ENCODE measurements at places on chromosomes 4 and X. TPM values are rescaled to one million over a fixed set of nuclear protein-coding genes. Genes with fewer than 3 reads are reported as not detected.
A peak's percentile ranks its signal among the peaks of the same experiment; 100 is the strongest.

- DNase-seq, result peak; percentile 21
Observed at GRCh38 chrX:79081895-79082512, 62.5 kb upstream of the GPR174 start.

DNA sequence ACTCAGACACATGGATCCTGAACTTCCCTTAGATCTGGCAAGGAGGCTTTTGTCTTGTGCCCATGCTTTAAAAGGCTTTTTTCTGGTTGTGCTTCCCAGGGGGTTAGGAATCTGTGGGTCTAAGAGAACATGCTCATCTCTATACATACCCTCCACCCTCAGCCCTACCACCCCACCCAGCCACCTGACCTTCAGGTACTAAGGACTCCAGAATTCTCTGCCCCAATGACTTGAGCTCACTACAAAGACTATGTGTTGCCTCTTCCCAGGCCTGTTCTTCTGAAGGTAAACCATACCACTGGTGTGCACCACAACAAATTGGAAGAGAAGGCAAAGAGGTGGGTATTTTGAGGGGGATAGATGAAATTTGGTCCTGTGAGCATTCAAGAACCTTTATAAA is 167.3 kb upstream of the ETNPPL start:
- no peak for DNase-seq

DNA sequence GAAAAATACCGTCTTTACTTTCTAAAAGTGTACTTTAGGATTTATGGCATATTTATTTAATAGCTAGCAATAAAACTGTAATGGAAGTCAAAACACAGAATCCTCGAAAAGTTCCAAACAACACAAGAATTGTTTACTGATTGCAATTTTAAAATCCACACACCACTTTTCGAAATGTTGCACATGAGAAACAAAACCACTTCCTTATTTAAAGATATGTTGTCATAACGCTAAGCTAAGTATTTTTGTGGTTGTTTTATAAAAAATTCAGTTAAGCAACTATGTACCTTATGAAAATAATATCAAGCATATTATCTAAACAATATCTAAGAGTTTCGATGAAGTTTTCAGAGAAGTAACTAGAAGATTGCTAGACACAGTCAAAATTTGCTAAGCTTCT is 344 bp downstream of the TMPRSS11D start:
- no peak for DNase-seq

DNA sequence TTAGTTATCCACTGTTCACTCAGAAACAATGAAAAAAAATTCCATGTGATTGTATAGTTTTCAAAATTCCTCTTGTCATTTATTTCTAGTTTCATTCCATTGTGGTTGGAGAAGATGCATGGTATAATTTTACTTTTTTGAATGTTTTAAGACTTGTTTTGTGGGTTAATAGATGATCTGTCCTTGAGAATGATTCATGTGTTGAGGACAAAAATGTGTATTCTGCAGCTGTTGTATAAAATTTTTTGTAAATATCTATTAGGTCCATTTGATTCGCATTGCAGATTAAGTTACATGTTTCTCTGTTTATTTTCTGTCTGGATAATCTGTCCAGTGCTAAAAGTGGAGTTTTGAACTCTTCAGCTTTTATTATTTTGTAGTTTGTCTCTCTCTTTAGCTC is 65.4 kb downstream of the RTL3 start:
- no peak for DNase-seq

- DNase-seq, result no peak
Observed at GRCh38 chr4:188783606-188784160, 644.4 kb downstream of the TRIML1 start.

GRCh38 chrX:134244043-134244442 is 7.1 kb downstream of the CCDC160 start:
- DNase-seq, result no peak

DNA sequence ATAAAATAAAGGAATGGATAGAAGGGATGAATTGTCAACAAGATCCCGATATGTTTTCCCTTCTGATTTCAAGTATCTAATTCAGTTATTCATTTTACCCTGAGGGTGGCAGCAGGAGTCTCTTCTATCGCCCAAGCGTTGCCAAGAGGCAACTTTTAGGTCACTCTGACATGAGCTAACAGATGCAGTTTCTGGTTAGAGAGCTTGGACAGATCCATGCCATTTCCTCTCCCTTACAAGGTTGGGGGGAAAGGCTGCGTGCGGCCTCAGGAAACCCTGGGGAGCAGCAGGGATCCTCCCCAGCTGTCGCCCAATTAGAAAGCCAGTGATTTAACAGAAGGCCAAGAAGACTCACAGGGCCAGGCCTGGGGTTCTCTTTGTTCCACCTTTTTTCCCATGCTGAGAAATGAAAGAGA is 35.3 kb upstream of the WAS start:
- DNase-seq, result peak; percentile 34

DNA sequence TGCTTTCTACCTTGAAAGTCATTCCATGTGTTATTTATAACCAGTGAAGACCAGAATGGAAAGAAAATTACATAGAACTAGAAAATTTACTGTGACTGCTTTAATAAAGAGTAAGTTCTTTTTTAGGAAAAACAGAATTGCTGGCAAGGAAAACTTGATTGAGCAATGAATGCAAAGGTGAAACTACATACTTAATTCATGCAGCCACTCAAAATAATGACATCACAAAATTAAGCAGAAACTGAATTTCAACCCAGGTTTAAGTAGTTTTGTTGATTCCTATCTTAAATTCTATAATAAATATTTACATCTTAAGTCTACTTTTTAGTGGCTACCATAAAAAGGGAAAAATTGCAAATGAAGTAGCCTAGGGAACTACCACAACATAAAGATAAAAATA is 14.0 kb downstream of the CHM start:
- DNase-seq, result no peak

DNA sequence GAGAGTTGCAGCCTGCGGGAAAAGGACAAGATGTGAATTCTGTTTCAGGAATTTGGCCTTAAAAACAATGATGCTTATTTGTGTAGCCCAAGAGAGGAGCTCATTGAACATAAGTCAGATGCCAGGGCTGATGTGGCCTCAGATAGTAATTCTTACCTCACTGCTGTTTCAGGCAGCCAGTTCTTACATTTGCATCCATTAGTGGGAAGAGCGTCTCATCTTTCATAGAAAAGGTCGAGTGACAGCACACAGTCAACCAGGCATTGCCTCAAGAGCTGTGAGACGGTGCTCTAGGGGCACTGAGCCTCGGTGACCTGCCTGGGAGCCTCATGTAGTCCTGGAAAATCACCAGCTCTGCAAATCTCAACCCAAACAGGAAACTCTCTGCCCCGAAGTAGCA is 174.9 kb upstream of the FRG1 start:
- peak; percentile 53 for DNase-seq

DNA sequence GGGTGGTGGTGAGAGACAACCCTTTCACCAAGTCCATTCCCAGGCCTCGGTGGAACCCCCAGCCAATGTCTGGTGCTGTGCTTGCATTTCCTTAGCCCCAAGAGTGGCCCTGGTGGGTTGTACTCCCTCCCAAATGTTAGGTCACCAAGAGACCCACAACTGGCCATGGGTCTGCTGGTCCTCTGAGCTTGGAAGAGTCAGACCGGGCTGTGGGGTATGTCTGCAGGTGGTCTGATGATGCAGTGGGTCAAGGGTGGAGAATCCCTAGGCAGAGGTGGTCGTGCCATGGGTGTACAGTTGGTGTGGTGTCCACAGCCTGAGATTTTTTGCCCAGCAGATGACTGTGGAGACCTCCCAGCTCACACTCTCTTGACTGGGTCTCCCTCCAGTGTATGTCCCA is 535.7 kb upstream of the CNKSR2 start:
- no peak for DNase-seq

- no peak for DNase-seq
Observed at GRCh38 chr4:3189459-3189858, 59.5 kb upstream of the MSANTD1 start.

- no peak for DNase-seq
Observed at GRCh38 chr4:69075061-69075792, 21.0 kb upstream of the UGT2B7 start.

GRCh38 chr4:53015681-53016080 is 153.6 kb downstream of the RASL11B start:
- DNase-seq, result peak; percentile 60

- no peak for DNase-seq
Observed at GRCh38 chr4:127856196-127856812, 24.4 kb upstream of the PLK4 start.

DNA sequence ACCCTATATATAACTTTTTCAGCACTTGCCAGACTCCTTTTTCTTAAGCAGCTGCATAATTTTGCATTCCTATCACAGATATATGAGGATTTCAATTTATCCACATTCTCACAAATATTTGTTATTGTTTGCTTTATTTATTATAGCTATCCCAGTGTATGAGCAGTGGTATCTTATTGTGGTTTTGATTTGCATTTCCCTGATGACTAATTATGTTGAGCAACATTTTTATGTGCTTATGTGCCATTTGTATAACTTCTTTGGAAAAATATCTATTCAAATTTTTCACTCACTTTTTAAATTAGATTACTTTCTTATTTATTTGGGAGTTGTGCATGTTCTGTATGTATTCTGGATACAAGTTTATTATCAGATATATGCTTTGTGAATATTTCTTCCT is 361.9 kb downstream of the KCTD8 start:
- DNase-seq, result no peak

- no peak for DNase-seq
Observed at GRCh38 chrX:48751343-48751742, 10.2 kb upstream of the GLOD5 start.

GRCh38 chrX:114924856-114925255 is 92.6 kb downstream of the IL13RA2 start:
- no peak for DNase-seq

- DNase-seq, result no peak
Observed at GRCh38 chrX:47232197-47232802, 509 bp upstream of the USP11 start.

- no peak for DNase-seq
Observed at GRCh38 chr4:108449129-108449528, 171.2 kb upstream of the RPL34 start.

- DNase-seq, result no peak
Observed at GRCh38 chrX:130878350-130879341, 24.4 kb downstream of the ENOX2 start.

RASL11B gene
- 40.5 TPM for polyA plus RNA-seq

COL25A1 gene
- polyA plus RNA-seq, result 19.6 TPM

MCF2 gene
- polyA plus RNA-seq, result 1.3 TPM

SLC34A2 gene
- polyA plus RNA-seq, result 27.6 TPM

CFP gene
- 0.85 TPM for polyA plus RNA-seq

UGT8 gene
- polyA plus RNA-seq, result 60.2 TPM

MAGEA4 gene
- not detected for polyA plus RNA-seq
